Stimulated activated CD8-positive, alpha-beta memory T cell treated with anti-CD3 and anti-CD28 coated beads, Interleukin-4, amount 100 ng/mL, for 4 hours (primary cell): ENCODE measurements at places on chromosomes 3 and 15.

DNA sequence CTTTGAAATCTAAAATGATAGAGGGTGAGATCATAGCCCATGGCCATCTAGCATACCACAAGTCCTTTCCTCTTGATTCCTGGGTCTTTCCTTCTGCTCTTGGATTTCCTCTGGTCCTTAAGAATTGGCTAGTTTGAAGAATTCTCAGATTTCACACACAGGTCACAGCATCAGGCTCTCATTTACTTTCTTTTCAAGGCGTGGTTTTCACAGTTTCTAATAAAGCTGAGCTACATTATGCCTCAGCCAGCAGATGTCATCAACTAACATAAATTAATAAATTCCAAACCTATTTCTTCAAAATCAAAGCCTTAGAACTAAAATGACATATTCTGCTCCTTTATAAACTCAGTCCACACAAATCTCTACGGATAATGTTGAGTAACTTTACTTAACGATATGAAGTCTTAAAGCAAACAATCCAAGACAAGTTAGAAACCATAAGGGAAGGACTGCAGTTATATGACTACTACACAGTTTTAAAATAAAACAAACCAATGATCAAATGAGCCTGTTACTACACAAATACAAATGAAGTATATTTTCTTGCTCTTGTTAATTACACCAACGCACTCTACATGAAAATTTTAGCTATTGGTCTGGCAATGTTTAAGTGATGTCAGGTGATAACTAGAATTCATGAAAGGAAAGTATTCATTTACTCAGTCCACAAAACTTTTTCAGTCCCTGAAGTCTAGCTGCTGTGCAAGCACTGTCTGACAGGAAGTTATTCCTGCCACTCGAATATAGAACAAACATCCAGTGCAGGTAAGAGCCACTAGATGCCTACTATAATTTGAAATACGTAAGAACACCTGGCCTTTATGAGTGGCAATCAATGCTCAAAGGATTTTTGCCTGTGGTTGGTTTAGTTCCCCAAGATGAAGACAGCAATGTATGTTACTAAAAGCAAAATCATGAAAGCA, 9.2 kb downstream of the CCDC14 start:
- no peak for DNase-seq

DNA sequence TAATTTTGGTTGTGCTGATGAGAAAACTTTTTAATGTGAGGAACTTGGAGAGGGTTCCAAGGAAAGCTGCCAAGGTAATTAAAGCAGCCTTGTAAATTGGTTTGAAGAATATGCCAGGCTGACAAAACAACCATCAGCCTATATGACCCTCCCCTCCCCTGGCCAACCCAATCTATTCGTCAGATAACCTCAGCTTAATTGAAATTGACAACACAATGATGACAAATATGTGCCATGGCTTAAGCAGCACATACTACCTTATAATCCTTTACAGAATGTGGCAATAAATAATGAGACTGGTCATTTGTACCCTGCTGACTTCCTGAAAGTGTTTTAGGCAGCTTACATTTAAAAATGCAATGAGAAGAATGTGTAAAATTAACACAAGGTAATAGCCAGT, 118.2 kb downstream of the EFHB start:
- DNase-seq, result no peak

GRCh38 chr3:8621872-8622271, 22.7 kb downstream of the SSUH2 start:
- no peak for DNase-seq

DNA sequence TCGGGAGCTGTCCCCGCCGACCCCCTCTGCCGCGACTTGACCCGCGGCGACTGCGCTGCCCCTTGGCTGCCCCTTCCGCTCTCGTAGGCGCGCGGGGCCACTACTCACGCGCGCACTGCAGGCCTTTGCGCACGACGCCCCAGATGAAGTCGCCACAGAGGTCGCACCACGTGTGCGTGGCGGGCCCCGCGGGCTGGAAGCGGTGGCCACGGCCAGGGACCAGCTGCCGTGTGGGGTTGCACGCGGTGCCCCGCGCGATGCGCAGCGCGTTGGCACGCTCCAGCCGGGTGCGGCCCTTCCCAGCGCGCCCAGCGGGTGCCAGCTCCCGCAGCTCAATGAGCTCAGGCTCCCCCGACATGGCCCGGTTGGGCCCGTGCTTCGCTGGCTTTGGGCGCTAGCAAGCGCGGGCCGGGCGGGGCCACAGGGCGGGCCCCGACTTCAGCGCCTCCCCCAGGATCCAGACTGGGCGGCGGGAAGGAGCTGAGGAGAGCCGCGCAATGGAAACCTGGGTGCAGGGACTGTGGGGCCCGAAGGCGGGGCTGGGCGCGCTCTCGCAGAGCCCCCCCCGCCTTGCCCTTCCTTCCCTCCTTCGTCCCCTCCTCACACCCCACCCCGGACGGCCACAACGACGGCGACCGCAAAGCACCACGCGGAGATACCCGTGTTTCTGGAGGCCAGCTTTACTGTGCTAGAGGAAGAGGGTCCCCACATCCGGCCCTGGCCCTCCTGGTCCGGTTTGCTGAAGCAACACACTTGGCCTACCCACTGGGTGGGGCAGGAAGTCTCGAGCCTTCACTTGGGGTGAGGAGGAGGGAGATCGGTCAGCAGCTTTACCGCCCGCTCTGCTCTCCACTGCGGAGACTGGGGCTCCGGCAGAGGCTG, at the start of gene RASSF1:
TSS of gene RASSF1 (minus strand) at position 389 of the 882 bp plus-strand sequence. CDS start at position 358, 31 bp downstream.
- no peak for DNase-seq

DNA sequence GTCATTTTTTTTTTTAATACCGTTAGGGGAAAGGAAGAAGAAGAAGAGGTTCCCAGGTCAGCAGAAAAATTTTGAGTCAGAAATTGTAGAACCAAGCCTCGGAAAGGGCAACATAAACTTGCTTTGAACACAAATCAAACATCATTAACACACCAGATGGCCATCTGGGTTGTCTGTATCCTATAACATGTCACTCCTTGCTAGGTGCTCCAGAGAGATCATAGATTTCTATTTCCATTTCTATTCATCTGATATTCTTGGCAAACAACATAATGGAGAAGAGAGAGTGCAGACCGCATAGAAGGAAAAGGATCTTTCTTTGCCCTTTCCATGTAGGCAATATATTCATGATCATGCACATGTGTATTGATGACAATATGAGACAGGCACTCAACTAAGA, 129.5 kb upstream of the STT3B start:
- DNase-seq, result no peak

GRCh38 chr3:142366434-142366833, 81.4 kb downstream of the XRN1 start:
- no peak for DNase-seq

DNA sequence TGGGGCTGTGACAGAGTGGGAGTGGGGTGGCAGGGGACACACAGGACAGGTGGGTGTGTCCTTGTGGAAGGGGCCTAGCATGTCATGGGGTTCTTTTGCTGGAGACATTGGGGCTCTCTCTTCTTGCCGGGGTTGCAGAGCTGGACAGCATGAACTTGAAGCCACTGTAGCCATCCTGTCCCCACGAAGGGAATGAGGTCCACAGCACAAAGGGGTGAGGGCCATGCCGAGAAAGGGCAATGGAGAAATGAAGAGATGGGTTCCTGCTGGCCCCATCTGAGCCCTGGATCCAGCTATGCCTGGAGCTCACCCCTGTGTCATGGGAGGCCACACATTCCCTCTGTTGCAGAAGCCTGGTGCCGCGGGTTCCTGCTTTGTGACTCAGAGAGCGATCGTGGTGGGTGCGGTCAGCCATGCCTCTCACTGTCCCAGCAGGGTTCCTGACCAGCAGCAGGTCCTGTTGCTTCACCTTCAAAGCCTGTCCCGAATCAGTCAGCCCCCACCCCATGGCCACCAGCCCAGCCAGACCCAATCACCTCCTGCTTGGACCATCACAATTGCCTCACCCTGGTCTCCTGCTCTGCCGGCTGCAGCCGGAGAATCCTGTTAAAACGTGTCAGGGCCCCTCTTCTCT, 50.0 kb downstream of the DNAJB8 start:
- DNase-seq, result no peak

GRCh38 chr3:113141543-113141942, 69.8 kb upstream of the BOC start:
- no peak for DNase-seq

- DNase-seq, result no peak
Measured at GRCh38 chr3:120025520-120025919, 68.7 kb downstream of the GSK3B start.

GRCh38 chr3:21894459-21895340, 143.7 kb upstream of the ZNF385D start:
- DNase-seq, result no peak

GRCh38 chr3:195907934-195908693, at the start of gene TNK2:
Gene TNK2 (minus strand): TSS chr3:195908551. CDS start chr3:195888588, 19,963 bp downstream.
- DNase-seq, result peak; percentile 25

GRCh38 chr3:39279745-39280517, at the start of gene CX3CR1:
Gene CX3CR1 (minus strand): TSS chr3:39280036. CDS start chr3:39266509, 13,527 bp downstream.
- DNase-seq, result no peak

DNA sequence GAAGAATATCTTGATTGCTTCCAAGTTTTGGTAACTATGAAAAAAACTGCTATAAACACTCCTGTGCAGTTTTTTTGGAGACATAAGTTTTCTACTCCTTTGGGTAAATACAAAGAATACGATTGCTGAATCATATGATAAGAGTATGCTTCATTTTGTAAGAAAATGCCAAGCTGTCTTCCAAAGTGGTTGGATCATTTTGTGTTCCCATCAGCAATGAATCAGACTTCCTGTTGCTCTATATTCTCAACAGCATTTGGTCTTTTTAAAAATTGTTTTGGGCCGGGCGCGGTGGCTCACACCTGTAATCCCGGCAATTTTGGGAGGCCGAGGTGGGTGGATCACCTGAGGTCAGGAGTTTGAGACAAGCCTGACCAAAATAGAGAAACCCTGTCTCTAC, 14.5 kb downstream of the BTD start:
- no peak for DNase-seq

DNA sequence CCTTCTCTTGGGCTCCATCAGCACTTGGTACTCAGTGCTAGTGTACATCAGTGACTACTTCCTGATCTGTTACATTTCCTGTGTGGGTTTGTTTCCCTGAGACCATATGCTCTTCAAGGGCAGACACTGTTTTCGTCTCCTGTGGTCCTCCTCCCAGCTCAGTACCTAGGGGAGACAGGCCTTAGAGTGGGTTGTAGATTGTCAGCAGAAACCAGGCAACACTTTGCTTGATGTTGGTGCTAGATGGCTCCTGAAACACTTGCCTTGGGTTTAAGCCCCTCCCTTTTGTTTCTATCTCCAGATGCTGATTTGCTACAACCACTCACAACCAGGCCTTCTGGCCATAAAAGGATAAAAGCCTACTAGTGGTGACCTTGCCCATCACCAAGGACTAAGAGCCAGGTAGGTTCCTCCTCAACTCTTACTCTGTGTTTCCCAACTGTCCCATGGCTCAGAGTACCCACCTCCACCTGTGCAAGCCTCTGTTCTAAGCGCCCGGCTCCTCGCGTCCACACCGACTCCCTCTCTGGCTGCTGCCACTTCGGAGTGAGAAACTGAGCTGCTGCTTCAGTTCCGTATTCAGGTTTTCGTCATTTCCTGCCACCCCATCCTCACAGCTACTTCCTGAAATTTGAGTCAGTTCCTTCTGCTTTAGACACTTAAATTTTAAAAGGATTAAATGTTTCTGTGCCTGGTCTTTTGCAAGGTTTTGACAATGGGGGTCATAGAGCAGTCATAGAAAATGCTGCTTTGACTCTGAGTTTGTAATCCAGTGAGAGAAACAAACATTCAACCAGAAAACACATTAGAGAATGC, at the start of gene HCLS1:
TSS of gene HCLS1 (minus strand) at position 548 of the 816 bp plus-strand sequence. CDS start 2,556 bp downstream, outside the sequence.
- peak; percentile 53 for DNase-seq

- no peak for DNase-seq
Measured at GRCh38 chr3:123004201-123004918, 23.2 kb downstream of the SEMA5B start.

GRCh38 chr15:52798529-52799101, 8.5 kb upstream of the ONECUT1 start:
- DNase-seq, result no peak

- DNase-seq, result no peak
Measured at GRCh38 chr15:31042751-31043150, 51.3 kb upstream of the MTMR10 start.

GRCh38 chr3:15506571-15506970, 14.9 kb downstream of the COLQ start:
- DNase-seq, result no peak

- DNase-seq, result no peak
Measured at GRCh38 chr15:88069561-88069960, 187.0 kb downstream of the NTRK3 start.

DNA sequence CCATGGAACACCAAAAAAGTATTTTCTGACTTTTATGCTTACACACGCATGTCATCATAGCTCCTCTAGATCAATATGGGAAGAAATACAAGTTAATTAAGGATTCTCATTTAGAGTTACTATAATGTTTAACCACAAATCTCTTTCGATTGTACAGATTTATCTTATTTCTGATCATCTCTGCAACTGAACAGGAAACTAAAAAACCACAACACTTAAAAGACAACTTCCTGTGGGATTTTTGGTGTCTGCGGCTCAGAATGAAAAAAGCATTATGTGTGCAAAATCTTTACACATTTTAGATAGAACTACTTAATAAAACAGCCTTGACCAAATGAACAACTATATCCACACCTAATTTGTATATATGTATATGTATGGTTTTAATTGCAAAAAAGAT, 3.0 kb upstream of the TJP1 start:
- DNase-seq, result no peak

DNA sequence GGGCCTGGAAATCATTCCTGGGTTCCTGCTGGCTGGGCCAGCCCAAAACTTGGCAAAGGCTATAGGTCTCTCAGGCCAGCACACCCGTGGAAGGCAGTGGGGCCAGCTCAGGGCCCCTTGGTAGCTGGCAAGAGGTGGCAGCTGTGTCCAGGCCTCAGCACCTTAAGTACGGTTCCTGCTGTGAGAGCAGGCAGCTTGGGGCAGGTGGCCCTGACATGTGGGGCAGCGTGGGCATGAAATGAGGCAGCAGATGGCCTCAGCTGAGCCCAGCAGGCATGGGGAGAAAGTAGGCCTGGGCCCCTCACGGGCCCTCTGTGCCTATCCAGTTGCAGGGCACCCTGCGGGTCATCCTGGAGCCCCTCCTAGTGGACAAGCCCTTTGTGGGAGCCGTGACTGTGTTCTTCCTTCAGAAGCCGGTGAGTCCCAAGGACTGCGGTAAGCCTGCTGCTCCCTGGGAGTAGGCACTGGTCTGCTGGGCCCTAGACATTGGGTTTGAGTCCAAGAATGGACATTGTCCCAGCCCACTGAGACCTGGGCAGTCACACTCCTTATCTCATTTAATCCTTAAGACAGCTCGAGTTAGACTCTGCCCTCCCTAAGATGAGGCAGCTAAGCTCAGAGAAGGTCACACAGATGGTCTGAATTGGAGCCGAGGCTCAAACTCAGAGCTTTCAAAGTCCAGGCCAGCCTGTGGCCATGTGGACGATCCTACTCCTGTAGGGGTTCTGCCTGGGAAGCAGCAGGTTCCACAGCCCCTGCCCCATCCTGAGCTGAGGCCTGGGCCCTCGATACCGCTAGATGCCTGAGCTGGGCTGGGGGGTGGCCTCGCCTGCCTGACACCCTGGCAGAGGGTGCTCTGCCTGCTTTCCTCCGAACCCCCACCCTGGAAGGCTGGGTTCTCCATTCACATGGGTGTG, 25.5 kb downstream of the ESYT3 start:
- no peak for DNase-seq

DNA sequence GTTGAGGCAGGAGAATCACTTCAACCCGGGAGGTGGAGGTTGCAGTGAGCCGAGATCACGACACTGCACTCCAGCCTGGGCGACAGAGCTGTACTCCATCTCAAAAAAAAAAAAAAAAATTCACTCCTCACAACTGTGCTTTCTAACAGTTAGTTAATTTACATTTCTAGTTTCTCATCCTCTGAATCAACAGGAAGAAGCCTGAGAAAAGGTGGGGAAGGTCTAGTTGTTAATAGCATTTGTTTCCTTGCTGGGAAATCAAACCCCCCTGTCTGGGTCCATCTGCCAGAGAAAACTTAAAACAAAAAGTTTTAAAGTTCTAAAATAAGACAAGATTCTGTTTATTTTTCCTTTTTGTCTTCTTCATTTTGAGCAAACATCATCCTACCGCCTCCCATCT, 62.3 kb downstream of the TMEM39A start:
- no peak for DNase-seq
